ENCODE measurements at places on chromosomes 6 and 20.

GRCh38 chr6:53815381-53816119 is 20.7 kb downstream of the LRRC1 start:
- no peak for DNase-seq

- DNase-seq, result peak; percentile 44
Observed at GRCh38 chr6:41334482-41335040, 847 bp upstream of the NCR2 start.

GRCh38 chr20:13432126-13432525 is 206.6 kb downstream of the TASP1 start:
- no peak for DNase-seq

DNA sequence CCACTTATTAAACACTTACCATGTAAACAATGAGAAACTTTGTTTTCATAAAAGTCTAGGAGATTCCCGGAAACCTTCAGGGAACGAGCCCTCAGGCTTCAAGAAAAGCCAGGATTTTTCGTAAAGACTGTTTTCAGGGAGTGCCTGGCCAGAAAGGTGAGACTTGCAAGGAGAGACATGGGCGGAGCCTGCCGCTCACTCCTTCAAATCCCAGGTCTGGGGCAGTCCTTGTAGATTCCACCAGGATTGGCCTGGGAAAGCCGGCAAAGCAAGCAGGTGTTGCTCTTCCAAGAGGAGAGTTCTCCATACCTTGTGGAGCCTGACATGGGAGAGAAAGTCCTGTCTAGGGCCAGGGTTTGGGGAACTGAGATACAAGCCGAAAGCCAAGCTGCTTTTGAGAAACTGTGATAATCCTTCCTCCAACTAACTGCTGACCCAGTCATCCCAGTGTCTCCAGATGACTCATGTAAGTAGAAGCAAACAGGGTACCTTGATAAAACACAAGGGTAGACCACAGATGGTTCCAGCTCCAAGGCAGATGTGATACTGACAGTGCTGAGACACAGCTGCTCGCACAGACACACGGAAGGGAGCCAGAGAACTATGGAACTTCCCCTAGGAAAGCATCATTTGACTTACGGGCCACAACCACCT is 69.4 kb upstream of the NAA20 start:
- peak; percentile 86 for DNase-seq

DNA sequence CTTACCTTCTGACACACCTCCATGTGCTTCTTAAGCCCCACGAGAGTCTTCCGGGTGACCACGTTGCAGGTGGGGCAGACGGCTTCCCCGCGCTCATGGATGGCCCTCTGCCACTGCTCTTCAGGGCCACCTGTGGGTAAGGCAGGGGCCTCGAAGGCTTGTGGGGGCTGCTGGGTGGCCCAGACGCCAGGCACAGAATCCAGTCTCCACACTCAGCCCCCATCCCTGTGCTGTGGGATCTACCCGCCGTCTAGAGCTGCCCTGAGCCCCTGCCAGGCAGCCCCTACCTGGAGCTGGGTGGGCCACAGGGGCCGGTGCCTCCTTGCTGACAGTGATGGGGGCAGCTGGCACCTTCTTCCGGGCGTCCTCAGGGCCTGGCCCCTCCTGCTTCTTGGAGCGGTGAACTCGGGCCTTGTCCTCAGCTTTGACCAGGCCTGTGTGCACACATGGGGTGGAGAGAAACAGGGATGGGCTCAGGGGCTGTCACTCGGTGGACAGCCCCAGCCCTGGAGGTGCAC is 5.9 kb downstream of the ZNF512B start:
- no peak for DNase-seq

GRCh38 chr6:46549155-46549554 is 57.9 kb upstream of the RCAN2 start:
- no peak for DNase-seq

DNA sequence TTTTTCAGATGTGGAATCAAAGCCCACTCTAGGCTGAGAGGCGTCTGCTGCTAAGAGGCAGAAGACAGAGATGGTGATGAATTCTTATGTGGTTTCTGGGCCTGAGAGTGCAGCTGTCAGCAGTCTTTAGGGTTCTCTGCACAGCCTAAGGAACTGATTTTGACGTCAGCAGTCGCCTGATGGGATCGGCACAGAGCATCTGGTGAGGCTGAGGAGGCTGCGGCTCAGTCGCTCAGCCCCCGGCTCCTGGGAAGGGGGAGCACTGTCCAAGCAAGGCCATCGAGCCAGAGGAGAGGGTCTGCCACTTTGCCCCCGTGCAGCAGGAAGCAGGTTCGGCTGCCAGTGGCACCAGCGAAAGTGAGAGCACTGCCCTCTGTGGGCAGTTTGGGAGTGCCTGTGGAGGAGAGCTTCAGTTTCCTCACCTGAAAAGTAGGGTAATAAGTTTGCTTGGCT is 92.5 kb downstream of the TCP11 start:
- no peak for DNase-seq

- DNase-seq, result no peak
Observed at GRCh38 chr20:44075191-44075949, 111.6 kb downstream of the JPH2 start.

DNA sequence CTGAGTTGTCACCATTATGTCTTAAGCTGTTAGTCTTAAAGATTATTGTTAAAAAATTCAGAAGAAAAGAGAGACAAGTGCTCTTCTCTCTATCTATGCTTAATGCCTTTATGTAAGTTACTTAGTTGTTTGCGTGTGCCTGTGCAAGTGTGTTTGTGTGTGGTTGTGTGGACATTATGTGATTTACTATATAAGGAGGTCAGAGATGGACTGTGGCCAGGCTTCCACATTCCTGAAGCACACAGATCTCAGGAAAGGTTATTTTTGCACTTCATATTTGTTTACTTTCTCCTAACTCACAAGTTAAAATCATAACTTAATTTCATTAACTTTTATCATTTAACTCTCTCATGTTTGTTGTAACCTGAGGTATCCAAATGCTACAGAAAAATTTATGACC is 14.5 kb downstream of the ENPP4 start:
- DNase-seq, result no peak

- DNase-seq, result no peak
Observed at GRCh38 chr6:88499436-88499835, 333.3 kb upstream of the CNR1 start.

DNA sequence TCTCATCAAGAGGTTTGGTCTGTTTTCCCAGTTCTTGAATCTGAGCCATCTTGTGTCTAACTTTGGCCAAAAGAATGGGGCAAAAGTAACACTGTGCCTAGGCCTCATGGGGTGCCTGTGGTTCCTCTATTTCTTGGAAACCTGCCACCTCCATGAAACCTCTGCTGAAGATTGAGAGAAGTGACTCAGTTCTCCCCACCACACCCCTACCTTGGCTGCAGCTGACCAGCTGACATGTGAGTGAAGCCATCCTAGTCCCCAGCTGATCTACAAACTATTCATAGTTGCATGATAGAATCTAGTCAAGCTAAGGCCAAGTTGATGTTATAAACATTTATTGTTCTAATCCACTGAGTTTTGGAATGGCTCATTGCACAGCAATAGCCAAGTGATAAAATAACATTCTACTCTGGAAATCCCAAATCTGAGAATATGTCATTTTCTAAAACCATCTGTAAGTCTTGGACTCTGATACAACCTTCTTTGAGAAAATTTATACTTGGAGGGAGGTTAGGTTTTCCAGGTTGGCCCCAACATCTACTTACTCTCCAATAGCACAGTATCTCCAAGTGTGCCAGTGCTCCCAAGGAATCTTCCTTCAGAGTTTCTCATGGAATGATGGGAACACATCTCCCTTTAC is 107.0 kb upstream of the SMLR1 start:
- no peak for DNase-seq

- no peak for DNase-seq
Observed at GRCh38 chr20:51249215-51249614, 226.3 kb upstream of the KCNG1 start.

DNA sequence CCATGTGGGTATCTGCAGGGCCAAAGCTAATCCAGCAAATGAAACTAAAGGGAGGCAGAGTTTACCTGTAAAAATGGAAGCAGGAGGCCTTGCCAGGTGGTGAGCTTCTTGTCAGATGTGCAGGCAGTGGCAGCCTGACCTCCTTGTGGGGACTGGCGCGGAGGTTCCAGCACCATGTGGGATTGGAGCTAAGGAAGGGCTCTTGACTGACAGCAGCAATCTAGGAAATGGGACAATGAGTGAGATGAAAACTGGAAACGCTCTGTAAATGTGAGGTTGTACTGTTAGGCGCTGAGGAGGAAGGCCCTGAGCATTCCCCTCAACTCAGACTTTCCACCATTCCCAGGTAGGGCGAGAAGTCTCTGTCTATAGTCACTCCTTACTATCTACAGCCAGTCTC is 81.8 kb upstream of the ARMC2 start:
- no peak for DNase-seq

- DNase-seq, result no peak
Observed at GRCh38 chr20:36957875-36958667, 6.6 kb upstream of the SAMHD1 start.

DNA sequence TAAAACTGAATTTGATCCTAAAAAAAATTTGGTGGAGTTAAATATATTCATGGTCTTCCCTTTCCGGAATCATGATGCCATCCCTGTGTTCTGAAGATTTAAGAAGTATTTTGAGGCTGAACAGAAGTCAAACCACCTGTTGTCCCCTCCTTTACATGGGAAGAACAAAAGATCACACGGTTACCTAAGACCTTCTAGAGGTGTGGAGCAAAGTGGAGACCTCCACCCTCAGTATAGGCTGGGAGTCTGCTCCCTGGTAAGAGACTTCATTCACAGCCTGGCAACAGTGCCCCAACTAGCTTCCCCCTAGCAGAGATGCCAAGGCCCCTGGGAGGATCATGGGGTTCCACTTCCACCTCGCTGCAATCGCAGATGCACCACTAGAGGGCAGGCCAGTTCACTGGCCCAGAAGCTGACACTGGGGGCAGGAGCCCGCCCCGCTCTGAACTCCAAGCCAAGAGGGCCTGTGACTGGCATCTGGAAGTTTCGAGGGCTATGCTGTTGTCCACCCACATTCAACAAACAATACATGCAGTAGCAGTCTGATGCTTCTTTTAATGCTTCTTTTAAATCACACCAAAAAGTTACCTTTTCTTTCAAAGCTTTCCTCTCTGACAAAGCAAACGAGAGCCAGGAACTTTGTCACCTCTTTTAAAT is 19.5 kb upstream of the UBE2J1 start:
- DNase-seq, result peak; percentile 91

DNA sequence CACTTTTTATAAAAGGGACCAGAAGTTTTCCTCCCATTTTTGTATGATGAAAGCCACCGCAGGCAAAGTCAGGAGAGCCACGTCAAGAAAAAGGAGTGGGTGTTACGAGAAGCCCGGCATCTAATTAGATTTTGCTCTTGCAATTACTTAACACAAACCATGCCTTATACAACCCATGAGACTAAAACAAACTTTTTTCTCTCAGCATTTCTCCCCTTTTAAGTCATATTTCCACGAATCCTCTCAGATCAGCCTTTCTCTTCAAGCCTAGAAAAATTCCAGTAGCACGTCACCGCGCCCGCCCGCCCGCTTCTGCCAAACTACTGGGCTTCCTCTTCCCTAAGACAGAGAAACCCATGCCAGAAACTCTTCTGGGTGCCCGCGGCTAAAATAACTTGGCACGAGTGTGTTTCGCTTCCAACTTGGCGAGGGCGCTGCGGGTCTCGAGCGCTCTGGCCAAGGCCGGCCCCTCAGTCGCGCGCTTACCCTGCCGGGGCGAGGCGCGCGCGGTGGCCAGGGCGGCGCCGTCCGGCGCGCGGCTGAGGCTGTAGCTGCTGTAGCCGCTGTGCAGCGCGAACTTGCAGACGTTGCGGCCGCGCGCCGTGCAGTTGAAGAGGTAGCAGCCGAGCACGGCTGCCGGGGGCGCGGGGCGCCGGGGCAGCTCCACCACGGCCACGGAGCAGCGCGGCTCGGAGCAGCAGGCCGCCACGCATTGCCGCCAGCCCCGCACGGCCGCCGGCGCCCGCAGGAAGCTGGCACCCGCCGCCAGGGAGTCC is 1.0 kb downstream of the LRP11 start:
- peak; percentile 50 for DNase-seq

DNA sequence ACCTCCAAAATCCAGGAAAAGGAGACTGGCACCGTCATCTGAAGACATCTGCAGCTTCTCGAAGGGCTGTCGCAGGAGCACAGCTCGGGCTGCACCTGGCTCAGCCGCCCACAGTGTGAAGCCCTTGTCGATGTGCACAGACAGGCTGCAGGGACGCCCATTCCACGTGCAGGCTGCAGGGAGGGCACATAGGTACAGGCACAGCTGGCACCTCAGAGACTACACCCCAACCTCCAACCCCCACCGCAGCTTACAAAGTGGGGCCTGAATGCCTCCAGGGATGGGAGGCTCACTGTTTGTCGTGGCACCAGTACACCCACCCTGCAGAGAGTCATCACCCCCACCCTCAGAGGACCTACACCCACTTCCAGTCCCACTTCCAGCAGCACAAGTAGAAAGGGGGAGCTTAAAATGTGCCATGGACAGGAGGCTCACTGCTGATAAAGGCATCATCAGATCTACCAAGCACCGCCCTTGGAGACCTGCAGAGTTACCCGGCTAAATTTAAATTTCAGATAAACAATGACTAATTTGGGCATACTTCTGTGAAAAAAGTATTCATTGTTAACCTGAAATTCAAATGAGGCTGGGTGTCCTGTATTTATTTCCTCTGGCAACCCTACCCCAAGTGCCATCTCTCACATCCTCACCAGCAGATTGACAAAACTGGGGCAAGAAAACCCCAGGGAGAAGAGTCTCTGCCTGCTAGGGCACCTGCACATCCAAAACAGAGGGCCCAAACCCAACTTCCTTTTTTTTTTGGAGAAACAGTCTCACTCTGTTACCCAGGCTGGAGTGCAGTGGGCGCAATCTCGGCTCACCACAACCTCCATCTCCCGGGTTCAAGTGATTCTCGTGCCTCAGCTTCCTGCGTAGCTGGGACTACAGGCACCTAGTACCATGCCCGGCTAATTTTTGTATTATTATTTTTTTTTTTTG is 7.7 kb upstream of the CDK5RAP1 start:
- peak; percentile 47 for DNase-seq

- no peak for DNase-seq
Observed at GRCh38 chr20:38303908-38304379, at the start of gene BPI. Gene BPI (plus strand): TSS chr20:38304156. CDS start chr20:38304224, 68 bp downstream.

- DNase-seq, result peak; percentile 62
Observed at GRCh38 chr20:10519361-10520046, 84.4 kb downstream of the SLX4IP start.
